ENCODE measurements at places on chromosomes 3 and 15. TPM values are rescaled to one million over a fixed set of nuclear protein-coding genes. Genes with fewer than 3 reads are reported as not detected.

Gene LEKR1
- 0.15 TPM for polyA plus RNA-seq

Gene SERINC4
- 0.45 TPM for polyA plus RNA-seq

Gene IFT57
- 32.1 TPM for polyA plus RNA-seq

Gene ZNF620
- 2.9 TPM for polyA plus RNA-seq

Gene PAQR5
- 0.83 TPM for polyA plus RNA-seq

Gene PLA2G4B
- 9.6 TPM for polyA plus RNA-seq

Gene ZKSCAN7
- 8.6 TPM for polyA plus RNA-seq

Data from muscle of leg (tissue), 16 donors.